ENCODE measurements at places on chromosomes 1 and 21.
A peak's percentile ranks its signal among the peaks of the same experiment; 100 is the strongest.

GRCh38 chr1:2559509-2560298, 3.5 kb downstream of the TNFRSF14 start:
- DNase-seq, result no peak

DNA sequence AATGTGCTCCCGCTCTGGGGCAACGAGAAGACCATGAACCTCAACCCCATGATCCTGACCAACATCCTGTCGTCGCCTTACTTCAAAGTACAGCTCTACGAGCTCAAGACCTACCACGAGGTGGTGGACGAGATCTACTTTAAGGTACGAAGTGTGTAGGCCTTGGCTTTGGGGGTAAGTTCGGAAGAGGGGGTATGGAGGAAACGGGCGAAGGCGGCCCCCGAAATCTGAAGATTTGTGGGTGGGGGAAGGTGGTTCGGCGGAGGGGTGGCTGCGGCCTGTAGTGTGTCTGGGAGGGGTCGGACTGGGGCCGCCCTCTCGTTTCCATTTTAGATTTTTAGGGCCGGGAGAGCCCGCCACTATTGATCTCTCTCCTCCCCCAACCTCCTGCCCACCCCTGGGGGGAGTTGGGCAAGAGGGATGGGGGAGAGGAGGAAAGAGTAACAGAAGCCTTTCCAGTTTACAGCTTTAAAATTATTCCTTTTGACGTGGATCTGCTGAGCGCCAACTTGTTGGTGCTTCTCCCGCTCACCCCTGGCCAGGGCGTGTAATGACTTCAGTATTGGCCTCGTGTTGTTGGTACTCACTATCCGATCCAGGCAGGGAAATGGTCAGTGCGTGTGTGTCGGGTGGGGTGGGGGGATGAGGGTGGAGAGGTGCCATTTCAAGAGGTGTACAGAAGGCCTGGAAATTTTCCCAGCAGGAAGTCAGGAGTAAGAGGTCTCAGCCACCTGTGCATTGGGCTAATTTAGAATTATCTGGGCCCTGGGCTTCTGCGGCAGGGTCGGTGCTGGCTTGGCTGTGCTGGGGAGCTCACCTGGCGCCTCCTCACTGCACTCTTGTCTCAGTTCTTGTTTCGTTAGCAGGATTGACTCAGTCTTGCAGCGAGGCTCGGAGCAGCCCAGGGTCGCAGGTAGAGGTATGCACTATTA, 880 bp downstream of the PRPF38B start:
- DNase-seq, result peak; percentile 39

DNA sequence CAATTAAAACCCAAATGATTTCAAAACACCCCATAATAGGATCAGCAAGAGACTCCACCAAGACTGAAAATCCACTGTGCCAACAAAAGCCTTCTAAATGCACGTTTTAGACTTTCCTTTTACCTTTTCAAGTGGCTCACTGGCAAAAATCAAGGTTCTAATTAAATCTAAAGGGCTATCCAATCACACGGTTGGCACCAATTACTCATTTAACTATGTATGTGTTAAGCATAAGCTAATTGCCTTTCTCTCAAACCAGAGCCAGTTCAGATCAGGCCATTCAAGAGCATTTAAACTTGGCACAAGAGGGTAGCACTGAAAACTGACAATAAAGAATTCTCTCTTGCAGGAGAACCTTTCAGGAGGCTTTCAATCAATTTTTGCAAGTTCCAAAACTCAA, 139.5 kb downstream of the RGS7 start:
- DNase-seq, result no peak

GRCh38 chr21:21864321-21864840, 866.2 kb downstream of the NCAM2 start:
- no peak for DNase-seq

- DNase-seq, result no peak
Observed at GRCh38 chr1:69409731-69410456, 157.8 kb upstream of the LRRC7 start.

DNA sequence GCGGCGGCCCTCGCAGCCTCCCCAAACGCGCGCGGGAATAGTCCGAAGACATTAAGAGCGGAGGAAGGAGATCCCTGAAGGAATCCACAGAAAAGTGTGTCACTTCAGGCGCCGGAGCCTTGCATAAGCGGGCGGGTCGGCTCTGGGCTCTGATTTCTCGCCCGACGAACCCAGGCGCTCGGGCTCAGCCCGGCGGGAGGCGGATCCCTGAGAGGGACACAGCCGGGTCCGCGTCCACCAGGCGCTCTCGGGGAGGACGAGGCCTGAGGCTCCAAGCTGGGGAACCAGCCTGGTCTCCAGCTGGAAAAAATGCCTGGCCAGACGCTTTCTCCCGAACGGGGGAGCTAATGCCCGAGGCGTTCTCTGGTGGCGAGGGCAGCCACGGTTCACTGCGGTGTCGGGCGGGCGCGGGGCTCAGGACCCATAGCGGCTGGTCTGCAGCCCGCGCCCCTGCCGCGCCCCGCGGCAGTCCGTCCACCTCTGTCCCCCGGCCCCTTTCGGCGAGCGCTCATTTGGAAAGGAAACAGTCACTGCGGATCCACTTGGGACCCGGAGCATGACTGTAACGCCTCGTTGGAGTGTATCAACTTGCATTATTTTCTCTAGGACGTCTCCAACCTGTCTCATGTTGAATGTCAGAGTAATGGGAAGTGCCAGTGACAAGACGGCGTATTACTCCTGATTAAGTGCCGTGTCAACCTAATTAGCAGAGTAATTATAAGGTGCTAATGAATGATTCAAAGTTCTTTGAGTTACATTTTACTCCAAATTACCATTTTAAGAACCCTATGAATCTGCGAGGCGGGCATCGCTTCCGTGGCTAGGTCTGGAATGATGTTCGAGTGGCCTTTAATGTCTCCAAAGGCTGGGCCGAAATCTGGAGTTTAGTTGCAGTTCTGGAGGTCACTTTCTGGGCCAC, 1.6 kb upstream of the BARHL2 start:
- no peak for DNase-seq

GRCh38 chr21:14646893-14647292, 100.8 kb upstream of the SAMSN1 start:
- no peak for DNase-seq

DNA sequence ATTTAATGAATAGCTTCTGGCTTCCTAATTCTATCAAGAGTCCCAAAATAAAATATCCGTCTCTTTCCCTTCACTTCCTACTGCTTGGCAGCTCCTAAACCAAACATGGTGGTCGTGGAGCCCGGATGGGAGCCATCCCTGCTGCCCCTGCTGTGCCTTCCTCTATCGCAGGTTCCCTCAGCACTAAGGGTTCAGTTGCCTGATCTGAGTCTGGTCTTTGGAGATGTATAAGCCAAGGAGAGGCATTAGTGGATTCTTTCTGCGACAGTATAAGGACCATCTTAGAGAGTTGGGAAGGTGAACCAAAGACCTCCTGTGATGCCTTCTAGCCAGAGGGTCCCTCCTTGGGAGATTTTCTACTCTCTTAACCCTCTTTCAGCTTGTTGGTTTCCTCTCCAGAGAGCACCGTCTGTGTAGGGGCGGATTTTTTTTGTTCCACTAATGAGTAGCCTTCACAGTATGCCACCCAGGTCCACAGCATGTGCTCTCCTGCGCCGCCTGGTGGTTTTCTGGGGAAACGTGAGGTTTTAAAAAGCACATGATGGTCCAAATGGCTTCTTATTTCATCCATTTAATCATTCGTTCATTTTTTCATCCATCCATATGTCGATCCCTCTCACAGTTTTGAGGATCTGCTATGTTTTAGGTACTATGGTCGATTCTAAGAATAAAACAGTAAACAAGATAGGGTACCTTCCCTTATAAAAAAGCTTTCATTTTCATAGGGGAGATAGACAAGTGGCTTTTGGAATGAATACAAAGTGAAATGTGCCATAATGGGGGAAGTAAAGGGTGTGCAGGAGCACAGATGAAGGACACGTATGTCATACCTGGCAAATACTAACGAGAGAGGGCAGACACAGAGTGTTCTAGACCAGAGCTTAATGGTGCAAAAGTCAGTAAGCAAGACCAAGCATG, 71.0 kb downstream of the NFASC start:
- peak; percentile 37 for DNase-seq
